Mesangial cell (primary cell): ENCODE measurements at places on chromosomes 3 and 15. TPM values are rescaled to one million over a fixed set of nuclear protein-coding genes. Genes with fewer than 3 reads are reported as not detected.

Gene LINGO1
- total RNA-seq = 0.16 and 0.76 TPM in 2 replicates

Gene MSL2
- 8.6 and 11.3 TPM in 2 replicates for total RNA-seq

Gene CHDH
- 1.5 and 2.0 TPM in 2 replicates for total RNA-seq

Gene CD276
- 202 and 236 TPM in 2 replicates for total RNA-seq

Gene PPIP5K1
- total RNA-seq = 14.6 and 27.9 TPM in 2 replicates

Gene RTP3
- not detected in 2 replicates for total RNA-seq

Gene FRMD4B
- 7.5 and 28.4 TPM in 2 replicates for total RNA-seq

Gene KNG1
- not detected in 2 replicates for total RNA-seq

Gene PTH1R
- 0.33 and 16.1 TPM in 2 replicates for total RNA-seq

Gene CLSTN2
- total RNA-seq = 7.0 and 92.3 TPM in 2 replicates

Gene PLSCR5
- not detected in 2 replicates for total RNA-seq

Gene LRRC2
- under 0.01 and 0.16 TPM in 2 replicates for total RNA-seq

Gene SPCS1
- total RNA-seq = 144 and 166 TPM in 2 replicates

Gene NR1I2
- total RNA-seq = under 0.01 and 0.16 TPM in 2 replicates

Gene FANCD2OS
- total RNA-seq = not detected in 2 replicates

Gene CORO2B
- total RNA-seq = 4.7 and 8.5 TPM in 2 replicates

Gene CNTN4
- 0.81 and 8.0 TPM in 2 replicates for total RNA-seq

Gene FYTTD1
- 20.9 and 22.4 TPM in 2 replicates for total RNA-seq

Gene CACNA1D
- 0.49 and 8.0 TPM in 2 replicates for total RNA-seq

Gene CSTA
- not detected in 2 replicates for total RNA-seq

Gene ZNF501
- 2.4 and 2.9 TPM in 2 replicates for total RNA-seq

Gene CHRNA7
- total RNA-seq = 1.4 TPM in 1 of 2 replicates, not detected in the other

Gene UBA5
- 35.2 and 40.6 TPM in 2 replicates for total RNA-seq

Gene ARRDC4
- total RNA-seq = 1.3 and 22.2 TPM in 2 replicates

Gene C3orf85
- total RNA-seq = not detected in 2 replicates

Gene TIPIN
- total RNA-seq = 3.0 and 8.0 TPM in 2 replicates

Gene WDR93
- total RNA-seq = 0.16 and 0.25 TPM in 2 replicates

Gene HMCES
- total RNA-seq = 24.3 and 31.6 TPM in 2 replicates

Gene TMC3
- not detected in 2 replicates for total RNA-seq

Gene TLR9
- not detected in 2 replicates for total RNA-seq

Gene ZFAND6
- total RNA-seq = 67.9 and 77.7 TPM in 2 replicates

Gene PLSCR2
- total RNA-seq = not detected in 2 replicates

Gene EPM2AIP1
- 3.3 and 10.1 TPM in 2 replicates for total RNA-seq

Gene CCDC39
- under 0.01 TPM in 1 of 2 replicates, not detected in the other for total RNA-seq

Gene MUC13
- not detected in 2 replicates for total RNA-seq

Gene TTLL13
- under 0.01 TPM in 1 of 2 replicates, not detected in the other for total RNA-seq

Gene FAM43A
- total RNA-seq = 4.9 and 7.2 TPM in 2 replicates

Gene GNAT1
- not detected in 2 replicates for total RNA-seq

Gene ALDH1L1
- total RNA-seq = 0.25 and 0.49 TPM in 2 replicates

Gene HIGD2B
- 0.13 TPM in 1 of 2 replicates, not detected in the other for total RNA-seq

Gene CNTN3
- total RNA-seq = under 0.01 TPM in 1 of 2 replicates, not detected in the other

Gene TNNC1
- 0.49 and 3.0 TPM in 2 replicates for total RNA-seq

Gene CHRFAM7A
- total RNA-seq = 0.16 and 3.0 TPM in 2 replicates

Gene GRK7
- not detected in 2 replicates for total RNA-seq

Gene IQCH
- total RNA-seq = 1.1 and 2.0 TPM in 2 replicates

Gene SMCO1
- not detected in 2 replicates for total RNA-seq

Gene GALNT15
- total RNA-seq = 0.33 and 4.3 TPM in 2 replicates

Gene C3orf22
- total RNA-seq = not detected in 2 replicates

Gene ABHD2
- total RNA-seq = 53.4 and 53.6 TPM in 2 replicates
